ENCODE measurements at places on chromosomes 1 and 21.

DNA sequence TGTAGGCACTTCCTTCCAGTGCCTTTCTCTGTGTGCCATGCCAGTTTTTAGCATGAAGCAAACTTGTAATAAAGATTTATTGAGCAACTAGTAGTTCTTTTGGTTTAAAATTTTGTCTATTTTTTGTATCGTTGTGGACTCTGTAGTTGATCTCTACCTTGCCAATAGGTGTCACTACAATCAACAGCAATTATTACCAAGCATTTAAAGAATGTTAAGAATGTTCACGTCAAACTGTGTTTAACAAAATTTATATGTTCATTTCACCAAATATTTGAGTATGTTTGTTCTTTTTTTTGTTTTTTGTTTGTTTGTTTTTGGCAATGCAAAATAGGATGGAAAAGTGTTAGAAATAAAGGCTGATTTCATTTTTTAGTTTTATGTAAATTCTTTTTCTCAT lies 208.1 kb downstream of the PATJ start:
- no peak for DNase-seq

DNA sequence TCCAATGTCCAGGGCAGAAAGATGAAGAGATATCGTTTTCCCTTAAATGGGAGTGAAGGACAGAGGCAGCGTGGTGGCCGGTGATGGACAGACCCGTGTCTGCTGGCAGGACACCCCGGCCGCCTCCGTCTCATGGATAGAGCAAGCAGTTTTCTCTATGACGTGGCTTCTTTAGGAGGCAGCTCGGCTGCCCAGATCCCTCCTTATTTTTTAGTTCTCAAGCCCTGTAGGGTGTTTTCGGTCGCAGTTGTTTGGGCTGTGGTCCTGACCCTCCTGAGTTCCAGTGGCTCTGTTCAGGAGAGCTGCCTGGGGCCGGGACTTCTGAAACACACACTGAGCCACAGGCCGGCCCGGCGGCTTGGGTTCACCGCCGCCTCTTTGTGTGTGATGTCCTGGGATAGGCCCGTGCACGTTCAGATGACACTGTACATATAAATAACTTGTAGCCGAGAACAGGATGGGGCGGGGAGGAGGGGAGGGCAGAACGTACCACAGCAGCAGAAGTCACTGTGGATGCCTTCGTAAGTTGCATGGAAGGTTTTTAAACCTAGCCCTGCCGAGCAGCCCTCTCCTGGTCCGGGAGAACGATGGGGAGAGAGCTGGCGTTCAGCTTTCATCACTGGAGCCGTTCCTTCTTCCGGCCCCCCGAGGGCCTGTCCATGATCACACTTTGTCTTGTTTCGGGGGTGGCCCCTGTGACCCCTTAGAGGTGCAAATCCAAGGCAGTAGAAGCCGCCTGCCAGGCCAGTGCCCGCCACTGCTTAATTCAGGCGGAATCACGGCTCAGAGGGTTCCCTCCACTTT lies 65.2 kb downstream of the SIK1 start:
- DNase-seq: no peak

DNA sequence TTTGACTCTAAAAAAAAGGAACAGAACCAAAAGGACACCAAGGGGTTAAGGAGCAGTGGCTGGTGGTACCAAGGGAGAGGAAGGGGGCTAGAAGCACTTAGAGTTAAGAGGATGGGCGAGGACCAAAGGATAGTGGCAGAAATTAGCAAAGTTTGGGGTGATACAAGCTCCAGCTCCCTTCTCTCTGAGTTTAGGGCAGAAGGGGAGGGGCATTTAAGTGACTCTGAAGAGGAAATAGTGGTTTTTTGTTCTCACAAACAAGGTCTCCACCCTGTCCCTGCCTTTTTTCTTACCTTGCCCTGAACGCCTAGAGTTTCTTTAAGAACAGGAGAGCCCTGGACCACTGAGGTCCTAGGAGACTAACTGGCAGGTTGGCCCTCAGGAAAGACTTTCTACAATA lies 3.3 kb downstream of the CDC42SE1 start:
- no peak for DNase-seq

DNA sequence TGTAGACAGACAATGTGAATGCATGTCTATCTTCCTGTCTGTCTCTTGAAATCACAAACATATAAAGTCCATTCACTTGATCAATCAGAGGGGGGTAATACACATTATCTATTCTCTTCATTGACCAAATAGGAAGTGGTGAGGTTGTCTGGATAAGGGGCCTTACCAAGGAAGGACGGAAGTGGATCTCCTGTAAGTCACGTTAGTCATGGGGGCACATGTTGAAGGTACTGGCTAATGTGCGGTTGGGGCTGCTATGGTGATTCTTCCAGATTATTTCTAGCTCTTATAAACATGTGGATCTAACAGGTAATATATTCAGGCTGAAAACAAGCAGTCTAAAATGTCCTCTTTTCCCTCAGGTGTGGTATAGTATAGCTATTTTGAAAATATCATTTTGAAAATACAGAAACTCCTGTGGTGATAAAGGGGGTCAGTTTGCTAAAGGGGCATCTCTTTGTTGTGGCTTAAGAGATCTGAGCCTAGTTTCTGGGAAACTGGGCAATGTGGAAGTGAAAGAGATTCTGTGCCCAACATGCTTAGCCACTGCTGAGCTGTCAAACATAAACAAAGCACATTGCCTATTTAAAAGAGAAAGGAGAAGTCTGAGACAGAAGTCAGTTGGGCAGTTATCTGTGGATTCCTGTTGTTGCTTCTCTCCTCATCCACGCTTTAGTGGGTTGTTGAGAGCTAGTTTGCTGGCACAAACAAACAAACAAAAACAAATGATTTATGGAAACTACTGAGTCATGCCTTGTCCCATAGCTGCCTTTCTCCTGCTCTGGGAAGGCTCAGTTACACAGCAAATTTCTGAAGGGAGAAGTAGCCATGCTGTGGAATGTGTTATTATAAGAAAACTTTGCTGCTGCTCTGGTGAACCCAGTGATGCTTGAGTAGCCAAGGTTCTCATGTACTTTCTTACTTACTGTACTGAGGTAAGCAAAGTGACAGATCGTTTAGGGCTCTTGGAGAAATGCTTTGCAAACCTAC lies 166.9 kb downstream of the HLX start:
- no peak for DNase-seq

- no peak for DNase-seq
These were observed 651 bp downstream of the COA6 start for GRCh38 chr1:234373959-234374254.

GRCh38 chr1:93585059-93585966 lies 96.3 kb downstream of the BCAR3 start:
- no peak for DNase-seq

DNA sequence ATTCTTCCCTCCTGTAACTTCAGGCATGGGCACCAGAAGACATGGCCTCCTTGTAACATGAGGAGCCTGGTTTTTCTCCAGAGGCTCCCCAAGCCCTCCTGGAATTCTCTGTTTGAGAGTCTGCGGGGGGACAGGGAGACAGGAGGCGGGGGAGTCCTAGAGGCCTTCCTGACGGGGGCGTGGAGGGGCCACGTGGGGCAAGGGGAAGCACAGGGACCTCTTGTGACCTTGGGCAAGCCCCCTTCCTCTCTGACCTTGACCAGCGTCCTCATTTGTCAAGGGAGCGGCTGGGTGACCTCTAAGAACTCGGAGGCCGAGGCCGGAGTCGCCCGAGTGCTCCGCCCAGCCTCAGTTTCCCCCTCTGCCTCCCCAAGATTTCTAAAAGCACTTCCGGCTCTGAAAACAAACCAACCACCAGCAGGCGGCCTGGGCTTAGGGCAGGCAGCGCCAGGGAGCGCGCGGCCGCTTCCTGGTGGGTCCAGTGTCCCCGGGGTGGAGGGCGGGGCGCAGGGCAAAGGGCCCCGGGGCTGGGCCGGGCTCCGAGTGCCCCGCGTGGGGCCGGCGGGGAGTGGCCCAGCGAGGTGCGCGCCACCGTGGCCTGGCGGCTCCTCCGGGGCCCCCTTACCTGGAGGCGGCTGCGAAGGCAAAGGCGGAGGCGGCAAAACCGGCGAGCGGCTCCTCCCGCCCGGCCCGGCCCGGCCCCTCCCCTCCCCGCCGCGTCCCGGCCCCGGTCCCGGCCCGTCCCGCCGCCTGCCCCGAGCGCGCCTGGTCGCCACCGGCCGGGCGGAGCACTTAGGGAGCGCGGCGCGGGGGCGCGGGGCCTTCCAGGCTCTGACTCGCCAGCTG lies at the start of gene TMCO4:
Gene TMCO4 (minus strand): TSS at position 687 of the 846 bp plus-strand sequence. CDS start 19,158 bp downstream, outside the sequence.
- DNase-seq: peak; percentile 47

- no peak for DNase-seq
These were observed 494 bp downstream of the SF3B4 start for GRCh38 chr1:149927056-149927562.

All from NCI-H1417 (cell line).